ENCODE measurements at places on chromosomes 3 and 15.

DNA sequence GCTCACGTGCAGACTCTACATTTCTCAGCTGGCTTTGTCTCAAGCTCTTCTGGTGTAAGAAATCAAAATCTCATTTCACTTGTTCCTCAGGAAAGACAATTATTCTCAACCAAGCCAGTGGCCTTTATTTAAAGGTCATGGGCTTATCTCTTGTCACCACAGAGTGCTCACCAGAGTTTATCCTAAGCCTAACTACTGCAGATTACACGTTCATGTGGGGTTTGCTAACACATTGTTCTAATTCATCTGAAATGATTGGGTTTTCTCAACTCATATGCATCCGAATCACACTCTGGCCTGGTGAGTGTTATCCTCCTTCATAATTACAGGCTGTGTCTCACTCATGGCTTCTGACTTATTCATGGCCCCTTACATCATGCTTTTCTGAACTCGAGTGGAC, 83.3 kb upstream of the TSC22D2 start:
- no peak for DNase-seq

DNA sequence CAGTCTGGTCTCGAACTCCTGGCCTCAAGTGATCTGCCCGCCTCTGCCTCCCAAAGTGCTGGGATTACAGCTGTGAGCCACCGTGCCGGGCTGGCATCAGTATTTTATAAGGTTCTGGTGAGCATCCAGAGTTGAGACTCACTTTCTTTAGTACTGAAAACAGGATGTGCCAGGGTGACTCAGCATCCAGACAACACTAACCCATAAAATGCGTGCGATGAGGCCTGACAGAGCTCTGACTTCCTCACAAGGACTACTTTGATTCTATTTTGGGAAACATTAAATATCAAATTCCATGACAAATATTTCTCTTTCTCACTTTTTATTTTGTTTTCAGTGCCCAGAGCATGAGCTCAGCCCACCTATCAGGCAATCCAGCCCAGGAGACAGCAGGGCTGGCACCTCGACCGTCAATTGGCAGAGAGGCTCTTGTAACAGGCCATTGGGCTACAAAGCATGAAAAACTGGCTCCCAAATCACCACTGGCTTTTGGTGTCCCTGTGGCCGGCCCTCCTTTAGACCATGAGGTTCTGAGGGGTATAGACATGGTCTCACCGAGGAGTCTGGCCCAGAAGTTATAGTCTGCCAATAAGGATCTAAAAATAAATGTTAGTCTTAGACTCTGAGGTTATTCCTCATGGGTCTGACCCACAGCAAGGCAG, 75.0 kb downstream of the FEM1B start:
- DNase-seq: no peak

- no peak for DNase-seq
Measured at GRCh38 chr15:71743861-71744382, 66.4 kb upstream of the NR2E3 start.

GRCh38 chr3:24832891-24833290, 338.2 kb upstream of the THRB start:
- no peak for DNase-seq

DNA sequence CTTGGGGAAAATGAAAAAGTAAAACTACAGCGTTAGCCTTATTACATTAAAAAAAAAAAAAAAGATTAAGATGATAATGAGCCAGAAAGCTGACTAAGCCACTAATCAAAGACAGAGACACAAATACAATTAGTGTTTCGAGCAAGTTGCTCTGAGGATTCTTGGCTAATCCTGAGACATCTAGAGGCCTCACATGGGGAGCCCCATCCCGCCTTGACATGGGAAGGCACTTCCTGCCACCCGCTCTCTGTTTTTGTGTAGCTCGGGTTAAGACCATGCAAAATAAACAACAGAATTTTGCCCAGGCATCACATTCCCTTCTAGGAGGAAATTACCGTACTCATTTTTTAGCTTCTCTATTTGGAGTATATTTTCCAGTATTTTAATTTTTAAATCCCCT, 15.3 kb downstream of the HESX1 start:
- no peak for DNase-seq

- no peak for DNase-seq
Measured at GRCh38 chr3:5006755-5007202, 27.5 kb downstream of the BHLHE40 start.

DNA sequence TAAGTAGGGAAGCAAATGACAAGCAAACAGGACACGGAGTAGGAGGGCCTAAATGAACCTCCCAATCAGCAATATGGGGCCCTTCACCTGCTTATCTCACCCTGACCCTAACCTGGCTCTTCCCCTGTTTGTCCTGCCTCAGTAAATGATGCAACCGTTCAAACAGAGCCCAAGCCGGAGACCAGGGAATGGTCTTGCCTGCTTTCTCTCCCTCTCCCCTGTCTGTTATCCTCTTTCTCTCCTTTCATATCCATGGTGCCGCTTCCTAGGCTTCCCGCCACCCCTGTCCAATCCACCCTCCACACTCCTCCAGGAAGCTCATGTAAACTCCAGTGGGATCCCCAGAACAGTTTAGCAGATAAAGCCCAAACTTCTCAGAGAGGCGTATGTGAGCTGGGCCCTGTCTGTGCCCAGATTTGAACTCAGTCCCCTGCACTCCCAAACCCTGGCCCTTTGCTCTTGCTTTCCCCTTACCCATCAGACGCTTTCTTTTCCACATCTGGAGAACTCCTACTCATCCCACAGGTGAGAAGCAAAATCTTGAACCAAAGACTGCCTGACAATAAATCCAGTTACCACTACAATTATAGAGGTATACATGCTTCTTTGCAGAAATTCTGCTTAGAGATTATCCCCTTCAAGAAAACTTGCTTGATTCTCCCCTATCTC, 45.7 kb upstream of the STT3B start:
- no peak for DNase-seq

DNA sequence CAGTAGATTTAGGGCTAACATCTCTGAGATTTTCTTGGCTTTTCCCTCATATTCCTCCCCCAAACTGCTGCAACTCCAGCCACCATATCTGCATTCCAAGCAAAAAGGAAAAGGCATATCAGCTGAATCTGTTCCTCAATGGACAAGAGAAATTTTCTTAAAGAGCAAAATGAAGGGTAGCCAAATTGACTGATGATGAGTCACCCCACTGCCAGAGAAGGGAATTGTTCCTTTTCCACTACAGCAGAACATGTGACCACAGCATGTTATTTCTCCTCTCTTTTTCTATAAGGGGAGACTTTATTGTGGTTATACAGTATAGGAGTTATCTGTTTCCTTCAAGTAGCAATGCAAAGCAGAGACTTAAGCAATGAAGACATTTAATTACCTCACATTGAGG, 172.5 kb downstream of the MTHFS start:
- DNase-seq: no peak

DNA sequence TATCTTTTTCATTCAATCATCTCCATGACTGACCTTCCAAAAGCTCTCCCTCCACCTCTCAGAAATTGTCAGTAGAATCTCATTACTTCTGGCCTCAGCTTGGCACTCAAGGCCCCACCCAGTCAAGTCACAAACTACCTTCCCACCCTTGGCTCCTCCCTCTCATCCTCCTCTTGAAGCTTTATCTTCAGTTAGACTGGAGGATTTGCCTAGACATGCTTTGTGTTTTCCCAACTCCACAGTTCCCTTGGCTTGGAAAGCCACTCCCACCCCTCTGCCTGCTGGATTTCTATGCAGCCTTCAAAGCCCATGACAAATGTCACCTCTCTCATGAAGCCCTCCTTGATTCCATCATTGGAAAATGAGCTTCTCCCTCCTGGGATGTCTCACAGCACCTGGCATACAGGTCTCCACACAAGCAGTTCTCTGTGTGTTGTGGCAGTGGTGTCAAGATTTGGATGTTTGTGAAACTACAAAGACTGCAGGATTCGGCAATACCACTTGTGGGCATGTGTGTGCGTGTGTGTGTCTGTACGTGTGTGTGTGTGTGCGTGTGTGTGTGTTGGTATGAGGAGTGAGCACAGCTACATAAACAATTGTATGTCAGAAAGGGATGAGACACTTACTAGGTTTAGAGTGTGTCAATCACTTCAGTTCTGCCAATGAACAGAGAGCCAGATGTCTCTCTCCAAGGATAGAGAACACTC, 45.3 kb upstream of the VPS8 start:
- no peak for DNase-seq

- no peak for DNase-seq
Measured at GRCh38 chr3:12188681-12189287, 30.1 kb upstream of the TIMP4 start.

DNA sequence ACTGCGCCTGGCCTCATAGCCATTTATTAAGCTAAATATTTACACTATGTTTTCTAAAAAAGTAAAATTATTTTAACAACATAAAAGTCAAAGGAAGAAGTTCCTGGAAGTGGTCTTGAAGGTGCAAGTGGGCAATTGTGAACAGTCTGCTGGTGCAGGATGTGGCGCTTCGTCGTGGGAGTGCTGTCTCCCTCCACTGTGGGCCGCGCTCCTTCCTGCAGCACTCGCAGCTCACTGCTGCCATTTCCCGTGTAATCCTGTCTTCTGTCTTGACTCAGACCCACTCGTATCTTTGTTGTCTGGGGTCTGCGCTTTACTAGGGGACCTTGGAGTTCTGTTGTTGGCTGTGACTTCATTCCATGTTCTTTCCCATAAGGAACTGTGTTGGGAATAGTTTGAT, 56.3 kb downstream of the APBA2 start:
- DNase-seq: no peak

- no peak for DNase-seq
Measured at GRCh38 chr15:57589754-57590153, 1.9 kb upstream of the MYZAP start.

- DNase-seq: no peak
Measured at GRCh38 chr15:60134609-60135008, 130.5 kb downstream of the FOXB1 start.

DNA sequence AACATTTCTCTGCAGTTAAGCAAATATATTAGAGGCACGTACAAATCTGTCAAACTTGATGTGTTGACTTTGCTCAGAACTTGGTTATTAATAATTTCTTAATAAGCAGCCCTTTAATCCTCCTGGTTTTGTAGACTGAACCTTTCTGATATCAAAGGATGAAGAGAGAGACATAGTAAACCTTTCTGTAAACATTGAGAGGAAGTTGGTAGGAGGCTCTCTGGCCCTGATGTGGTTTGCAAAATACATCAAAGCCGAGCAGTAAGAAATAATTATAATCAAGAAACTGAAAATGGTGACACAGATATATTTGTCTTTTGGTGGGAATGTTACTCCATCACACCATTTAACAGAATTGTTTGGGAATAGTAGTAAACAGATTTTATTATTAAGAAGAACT, 111.9 kb downstream of the OXSM start:
- no peak for DNase-seq

GRCh38 chr3:122991236-122991985, 36.2 kb downstream of the SEMA5B start:
- DNase-seq: no peak

- DNase-seq: no peak
Measured at GRCh38 chr3:25468866-25469319, 40.8 kb downstream of the RARB start.

DNA sequence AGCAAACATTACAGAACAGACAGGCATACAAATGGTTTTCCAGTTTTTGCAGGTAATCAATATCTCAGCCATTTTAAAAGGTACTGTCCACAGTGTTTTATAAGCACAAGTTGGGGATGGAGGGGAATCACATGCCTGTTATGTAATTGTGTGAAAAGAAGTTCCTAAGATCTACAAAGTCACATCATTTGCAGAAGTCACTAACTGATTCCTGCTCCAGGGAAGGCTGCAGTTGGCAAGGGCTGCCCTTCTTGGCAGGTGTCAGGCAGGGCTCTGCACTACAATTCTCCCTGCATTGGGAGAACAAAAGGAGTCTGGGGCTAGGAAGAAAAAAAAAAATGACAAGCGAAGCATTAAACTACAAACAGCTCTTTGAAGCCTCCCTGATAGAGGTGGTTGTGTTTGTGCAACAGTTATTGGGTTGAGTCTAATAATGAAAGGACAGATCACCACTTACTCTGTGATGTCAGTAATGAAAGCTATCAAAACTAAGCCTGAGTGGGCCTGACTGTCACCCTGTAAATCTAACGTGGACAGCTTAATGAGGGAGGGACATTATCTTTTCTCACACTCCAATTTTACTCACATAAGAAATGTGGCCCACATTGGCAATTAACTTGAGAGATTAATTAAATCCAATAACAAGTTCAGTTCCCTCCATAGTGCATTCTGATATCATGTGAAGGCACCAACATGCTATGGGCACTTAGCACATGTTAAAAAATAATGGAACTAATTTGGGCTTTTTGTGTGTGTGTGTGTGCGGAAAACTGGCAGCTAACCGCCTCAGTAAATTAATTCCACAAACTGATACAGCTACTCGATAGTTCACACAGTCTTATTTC, 242.9 kb downstream of the FHIT start:
- DNase-seq: no peak

GRCh38 chr3:71942432-71943187, 157.7 kb upstream of the PROK2 start:
- no peak for DNase-seq

DNA sequence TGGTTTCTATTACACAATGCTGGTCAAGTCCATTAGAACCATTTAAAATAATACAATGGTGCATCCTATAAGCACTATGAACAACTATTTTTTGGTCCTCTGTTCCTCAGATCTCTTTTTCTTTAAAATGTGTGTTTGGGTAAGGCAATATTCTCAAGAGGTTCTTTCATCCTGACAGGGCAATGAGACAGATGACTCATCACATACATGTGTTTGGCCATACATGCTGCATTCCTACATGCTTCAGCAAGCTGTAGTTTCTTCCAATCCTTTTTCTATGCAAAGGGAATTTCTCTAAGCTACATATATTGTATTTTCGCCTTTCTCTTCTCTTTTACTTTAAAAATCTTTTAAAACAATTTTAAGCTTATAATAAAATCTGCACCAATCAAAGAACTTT, 52.7 kb downstream of the OTOL1 start:
- DNase-seq: no peak

DNA sequence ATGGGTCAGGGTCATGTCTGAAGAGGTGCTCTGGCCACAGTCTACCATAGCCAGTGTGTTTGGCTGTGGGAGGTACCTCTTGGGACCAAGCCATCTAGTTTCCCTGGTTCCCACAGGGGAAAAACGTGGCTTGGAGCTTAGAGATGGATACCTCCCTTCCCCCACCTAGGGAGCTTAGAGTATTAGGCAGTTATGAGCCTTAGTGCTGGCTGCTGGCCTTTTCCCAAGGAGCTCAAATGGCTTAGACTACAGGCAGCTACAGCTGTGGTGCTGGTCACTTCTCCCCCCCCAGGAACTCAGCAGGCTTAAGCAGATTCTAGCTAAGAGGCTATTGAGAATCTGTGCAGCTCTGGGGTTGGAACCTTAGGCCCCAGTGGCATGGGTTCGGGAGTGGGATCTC, 591.2 kb downstream of the NSUN3 start:
- DNase-seq: no peak

DNA sequence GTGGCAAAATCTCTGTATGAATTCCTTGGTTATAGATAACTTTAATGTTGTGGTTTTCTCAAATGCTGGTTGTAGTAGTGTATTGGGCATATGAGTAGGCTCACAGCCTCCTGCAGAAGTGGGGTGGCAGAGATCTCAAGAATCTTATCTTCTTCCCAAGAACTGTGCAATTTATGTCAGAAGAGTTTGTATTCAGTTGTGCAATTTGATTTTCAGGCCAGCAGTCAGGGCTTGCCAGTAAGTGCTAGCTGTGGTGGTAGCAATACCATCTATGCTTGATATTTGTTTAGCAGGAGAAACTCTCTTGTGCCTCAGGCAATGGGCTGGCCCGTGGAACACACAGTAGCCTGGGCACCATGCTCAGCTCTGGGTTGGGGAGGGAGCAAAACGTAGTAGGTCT, 58.4 kb upstream of the GOLIM4 start:
- DNase-seq: no peak

GRCh38 chr3:46860017-46860809, 3.0 kb downstream of the MYL3 start:
- DNase-seq: no peak
